GM12878 (cell line): ENCODE measurements at places on chromosomes 7 and 10.
A peak's percentile ranks its signal among the peaks of the same experiment; 100 is the strongest.

GRCh38 chr10:27482984-27483956, 20.8 kb upstream of the RAB18 start:
- no peak for DNase-seq

- no peak for DNase-seq
Observed at GRCh38 chr10:80632742-80633141, 95.0 kb downstream of the SH2D4B start.

- DNase-seq: no peak
Observed at GRCh38 chr10:48517482-48517881, 87.4 kb downstream of the ARHGAP22 start.

GRCh38 chr10:85976267-85976793, 390.3 kb downstream of the GRID1 start:
- no peak for DNase-seq

- no peak for DNase-seq
Observed at GRCh38 chr10:124541076-124541903, 79.7 kb downstream of the LHPP start.

- DNase-seq: no peak
Observed at GRCh38 chr7:12809476-12809875, 122.0 kb downstream of the ARL4A start.

DNA sequence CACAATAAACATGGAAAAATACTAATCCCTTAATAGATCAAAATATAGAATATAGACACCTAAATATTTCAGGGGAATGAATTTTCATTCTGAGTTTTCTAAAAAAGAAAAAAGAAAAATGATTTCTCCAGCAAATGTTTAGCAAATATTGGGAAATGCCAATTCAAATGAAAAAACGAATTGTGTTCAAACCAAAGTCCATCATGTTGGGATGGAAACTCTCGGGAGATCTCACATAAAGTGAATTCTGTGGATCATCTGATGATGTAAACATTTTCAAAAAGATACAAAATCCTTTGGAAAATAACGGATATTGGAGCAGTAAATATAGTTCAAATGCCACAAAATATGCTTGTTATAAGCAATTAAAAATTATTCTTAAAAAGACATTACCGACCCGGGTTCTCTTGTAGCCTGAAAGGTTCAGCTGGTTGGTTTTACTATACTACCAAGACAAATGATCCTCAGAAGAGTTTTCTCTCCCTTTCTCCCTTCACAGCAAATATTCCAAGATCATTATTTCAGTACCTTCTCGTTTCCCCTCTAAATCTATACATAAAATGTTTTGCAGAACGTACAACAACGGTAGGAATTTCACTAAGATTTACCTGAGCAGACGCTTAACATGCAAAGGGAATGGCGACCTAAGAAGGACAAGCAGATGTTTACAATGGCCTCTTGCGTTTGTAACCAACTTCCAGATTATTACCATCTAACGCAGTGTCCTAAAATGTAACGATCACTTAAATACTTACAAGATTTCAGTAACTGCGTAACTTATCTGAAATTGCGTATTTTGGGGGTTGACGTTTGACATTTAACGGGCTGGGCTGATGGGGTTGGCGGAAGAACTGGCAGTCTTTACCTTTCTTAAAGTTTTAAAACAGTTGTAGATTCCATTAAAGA, 2.5 kb downstream of the HOXA13 start:
- no peak for DNase-seq

DNA sequence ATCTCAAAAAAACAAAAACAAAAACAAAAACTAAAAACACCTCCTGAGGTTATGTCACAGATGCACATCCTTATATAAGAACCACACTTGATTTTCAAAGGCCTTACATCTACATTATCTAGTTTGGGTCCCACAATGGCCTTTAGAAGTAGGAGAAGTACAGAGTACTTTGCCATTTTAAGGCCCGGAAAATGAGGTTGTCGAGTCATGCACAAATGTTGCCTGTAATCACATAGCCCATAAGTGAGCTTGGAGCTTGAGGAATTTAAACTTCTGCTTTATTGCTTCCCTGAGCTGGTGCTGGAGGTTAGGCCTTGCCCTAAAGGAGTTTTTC, 9.7 kb upstream of the MKRN1 start:
- no peak for DNase-seq

- DNase-seq: no peak
Observed at GRCh38 chr7:5424749-5425506, 1.3 kb upstream of the TNRC18 start.

- peak; percentile 33 for DNase-seq
Observed at GRCh38 chr10:1715821-1716220, 21.5 kb downstream of the ADARB2 start.

DNA sequence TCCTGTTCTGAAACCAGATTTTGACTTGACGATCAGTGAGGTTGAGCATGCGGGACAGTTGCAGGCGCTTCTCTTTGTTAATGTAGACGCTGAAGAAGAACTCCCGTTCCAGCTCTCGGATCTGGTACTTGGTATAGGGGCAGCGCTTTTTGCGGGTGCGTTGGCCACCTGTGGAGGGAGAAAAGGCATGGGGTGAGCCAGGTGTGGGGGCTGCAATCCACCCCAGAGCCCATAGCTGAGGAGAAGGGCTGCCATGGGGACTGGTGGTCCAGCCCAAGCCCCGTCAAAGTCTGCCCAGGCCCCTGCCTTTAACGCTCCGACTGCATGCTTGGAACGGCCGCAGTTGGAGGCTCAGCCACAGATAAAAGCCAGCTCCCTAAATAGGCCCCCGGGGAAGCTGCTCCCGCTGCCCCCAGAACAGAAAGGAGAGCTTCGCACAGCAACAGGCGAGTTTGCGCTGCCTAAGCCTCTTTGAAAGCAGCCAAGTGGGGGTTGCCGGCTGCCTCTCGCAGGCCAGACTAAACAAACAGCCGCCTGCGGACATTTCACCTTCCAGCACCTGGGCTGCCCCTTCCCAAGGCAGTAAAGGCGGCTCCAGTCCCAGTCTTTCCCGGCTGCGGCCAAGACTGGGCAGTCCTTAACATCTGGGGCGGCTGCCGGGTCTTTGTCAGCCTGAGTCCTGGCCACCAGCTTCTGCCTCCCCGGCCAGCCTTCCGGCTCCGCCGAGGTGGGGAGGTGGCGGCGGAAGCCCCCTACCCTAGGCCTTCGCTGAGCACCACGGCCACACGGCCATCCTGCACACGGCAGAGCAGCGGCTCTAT, 2.0 kb downstream of the HOXA11 start:
- no peak for DNase-seq

- no peak for DNase-seq
Observed at GRCh38 chr10:103433858-103434257, 18.3 kb downstream of the CALHM2 start.

- peak; percentile 75 for DNase-seq
Observed at GRCh38 chr10:92757066-92757710, 67.4 kb downstream of the HHEX start.

GRCh38 chr7:158647475-158647792, 57.2 kb downstream of the NCAPG2 start:
- DNase-seq: no peak
